ENCODE measurements at places on chromosomes 3 and 15.

DNA sequence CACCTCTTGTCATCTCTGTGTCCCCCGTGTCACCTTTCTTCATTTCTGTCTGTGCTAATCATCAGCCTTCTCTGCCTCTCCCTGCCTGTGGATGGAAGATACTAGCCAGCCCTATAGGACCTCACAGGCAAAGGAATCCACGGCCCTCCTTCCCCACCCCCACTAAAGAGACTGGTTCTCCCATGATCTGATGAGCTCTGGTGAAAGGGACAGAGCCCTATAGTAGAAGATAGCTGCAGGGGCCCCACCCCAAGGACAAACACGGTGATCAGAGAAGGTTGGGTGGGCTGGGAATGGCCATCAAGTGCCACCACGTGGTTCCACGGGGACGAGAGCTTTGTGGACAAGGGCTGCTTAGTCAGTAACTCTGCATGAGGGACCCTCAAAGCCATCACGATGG, 27.8 kb upstream of the RASA2 start:
- DNase-seq, result no peak

- DNase-seq, result no peak
Measured at GRCh38 chr3:171959532-171960089, 79.8 kb upstream of the FNDC3B start.

DNA sequence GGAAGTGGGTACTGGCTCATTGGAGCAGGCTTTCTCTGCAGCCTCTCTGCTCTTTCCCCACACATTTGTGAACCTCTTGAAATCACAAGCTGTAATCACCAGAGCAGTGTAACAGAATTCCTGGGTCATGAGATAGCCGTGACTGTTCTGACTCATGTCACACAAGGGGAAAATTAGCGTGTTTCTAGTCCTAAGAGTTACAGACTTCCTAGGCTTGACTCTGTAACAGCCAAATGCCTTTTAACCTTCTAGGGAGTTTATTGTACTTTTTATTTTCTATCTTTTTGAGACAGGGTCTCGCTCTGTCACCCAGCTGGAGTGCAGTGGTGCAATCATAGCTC, 54.7 kb upstream of the TRAK1 start:
- no peak for DNase-seq

- DNase-seq, result no peak
Measured at GRCh38 chr3:36893826-36894225, 51.0 kb downstream of the TRANK1 start.

GRCh38 chr3:170697131-170697530, 111.3 kb upstream of the SLC7A14 start:
- DNase-seq, result no peak

DNA sequence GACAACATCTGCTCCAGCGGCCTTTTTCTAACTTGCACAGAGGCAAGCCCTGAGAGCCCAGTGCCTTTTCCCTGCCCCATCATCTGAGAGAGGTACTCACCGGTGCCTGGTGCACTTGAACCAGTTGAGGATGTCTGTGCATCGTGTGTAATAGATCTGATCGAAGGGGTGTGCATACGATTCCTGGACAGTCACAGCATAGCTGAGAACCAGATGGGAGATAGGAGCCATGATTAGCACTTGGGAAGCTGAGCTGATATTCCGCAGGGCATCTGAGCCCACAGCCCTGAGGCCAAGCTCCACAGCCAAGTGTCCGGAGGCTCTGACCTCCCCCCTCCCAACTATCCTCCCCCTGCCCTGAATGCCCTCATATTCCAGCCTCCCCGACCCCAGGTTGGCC, 129.8 kb downstream of the MEGF11 start:
- DNase-seq, result no peak

DNA sequence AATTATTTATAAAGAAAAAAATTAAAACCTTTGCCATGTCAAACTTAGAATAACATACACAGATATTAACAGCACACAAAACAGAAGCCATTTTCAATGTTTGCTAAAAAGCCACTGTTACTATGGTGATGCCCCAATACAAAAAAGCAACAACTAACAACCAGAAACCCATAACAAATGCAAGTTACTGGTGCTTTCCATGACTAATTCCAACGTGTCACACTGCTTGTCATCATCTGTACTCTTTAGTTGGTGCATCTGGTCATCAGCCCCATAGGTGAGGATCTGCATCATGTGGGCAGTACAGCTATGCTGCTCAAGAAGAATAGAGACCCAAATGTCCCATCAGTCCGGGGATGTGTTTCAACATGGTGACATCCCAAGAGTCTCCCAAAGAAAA, 52.8 kb downstream of the ATP8B4 start:
- DNase-seq, result no peak

GRCh38 chr3:154398084-154398967, 31.7 kb downstream of the GPR149 start:
- no peak for DNase-seq

DNA sequence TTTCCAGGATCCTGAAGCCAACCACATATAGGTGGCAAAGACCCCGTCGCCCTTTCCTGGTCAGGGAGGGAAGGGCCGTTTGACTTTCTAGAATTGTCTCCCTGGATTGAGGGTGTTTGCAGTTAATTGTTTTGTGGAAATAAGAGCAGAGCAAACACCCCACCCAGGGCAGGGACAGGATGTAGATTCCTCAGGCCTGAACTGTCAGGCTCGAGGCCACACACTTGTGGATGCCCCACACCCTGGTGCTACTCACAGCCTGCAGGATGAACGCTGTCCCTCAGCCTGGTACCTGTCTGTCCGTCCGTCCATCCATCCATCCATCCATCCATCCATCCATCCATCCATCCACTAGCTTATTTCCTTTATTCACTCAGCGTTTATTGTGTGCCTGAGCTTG, 29.9 kb upstream of the FLNB start:
- DNase-seq, result no peak

- DNase-seq, result no peak
Measured at GRCh38 chr3:132543011-132543739, 53.9 kb upstream of the ACKR4 start.

- no peak for DNase-seq
Measured at GRCh38 chr3:189317911-189318310, 146.1 kb downstream of the TPRG1 start.

- DNase-seq, result no peak
Measured at GRCh38 chr3:144915202-144915601, 943.6 kb downstream of the DIPK2A start.

GRCh38 chr15:67922971-67923945, 83.4 kb upstream of the RNU6-1 start:
- no peak for DNase-seq
